ENCODE measurements at places on chromosomes 1 and 21.

DNA sequence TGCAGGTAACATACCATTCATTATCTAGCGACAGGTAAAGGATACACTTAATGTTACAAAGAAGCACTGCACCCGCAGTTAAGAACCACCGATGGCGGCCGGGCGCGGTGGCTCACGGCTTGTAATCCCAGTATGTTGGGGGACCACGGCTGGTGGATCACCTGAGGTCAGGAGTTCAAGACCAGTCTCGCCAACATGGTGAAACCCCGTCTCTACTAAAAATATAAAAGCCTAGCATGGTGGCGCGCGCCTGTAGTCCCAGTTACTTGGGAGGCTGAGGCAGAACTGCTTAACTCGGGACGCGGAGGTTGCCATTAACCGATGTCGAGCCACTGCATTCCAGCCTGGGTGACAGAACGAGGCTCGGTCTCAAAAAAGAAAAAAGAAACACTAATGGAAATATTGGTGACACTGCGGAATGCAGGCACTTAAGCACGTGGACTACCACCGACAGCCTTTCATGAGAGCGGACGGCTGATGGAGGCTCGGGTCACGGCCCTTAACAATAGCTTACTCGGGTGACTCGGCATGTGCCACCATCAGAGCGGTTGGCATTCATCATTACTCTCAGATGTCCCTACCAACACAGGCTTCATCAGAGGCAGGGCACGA lies 542 bp downstream of the GAS5 start:
- peak; percentile 33 for DNase-seq

DNA sequence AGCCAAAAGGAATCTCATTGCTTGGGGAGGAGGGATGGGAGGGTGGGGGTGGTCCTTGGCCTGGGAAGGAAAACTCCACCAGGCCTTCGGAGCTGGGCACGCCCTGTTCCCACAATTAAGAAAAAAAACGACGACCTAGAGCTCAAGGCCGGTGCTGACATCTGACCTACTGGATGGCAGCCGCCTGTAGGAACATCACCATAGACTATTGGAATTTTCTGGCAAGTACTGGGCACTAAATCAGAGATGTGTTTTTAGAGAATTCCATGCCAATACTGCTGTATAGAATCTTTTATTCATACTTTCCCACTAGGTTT lies 729 bp downstream of the NADK start:
- no peak for DNase-seq

GRCh38 chr1:207711285-207711684 lies 40.6 kb upstream of the CD46 start:
- DNase-seq: no peak

- no peak for DNase-seq
These were observed 12.4 kb downstream of the NRIP1 start for GRCh38 chr21:15052459-15052763.

Data from stimulated activated CD4-positive, alpha-beta T cell treated with anti-CD3 and anti-CD28 coated beads, Interleukin-4, amount 100 ng/mL, for 48 hours (primary cell).